ENCODE measurements at places on chromosomes 7 and 10. TPM values are rescaled to one million over a fixed set of nuclear protein-coding genes. Genes with fewer than 3 reads are reported as not detected.

Gene FAM131B
- total RNA-seq, result 0.37 TPM

Gene DNAJC12
- 8.7 TPM for total RNA-seq

Gene LRRD1
- not detected for total RNA-seq

Gene OR2A12
- total RNA-seq, result not detected

Gene LIPM
- not detected for total RNA-seq

Gene SCRN1
- total RNA-seq, result 1.0 TPM

Gene ITGA8
- total RNA-seq, result not detected

Gene MYO1G
- 398 TPM for total RNA-seq

Gene ASAH2B
- 2.2 TPM for total RNA-seq

Gene MMD2
- not detected for total RNA-seq

Gene FFAR4
- not detected for total RNA-seq

Gene LRRC17
- not detected for total RNA-seq

Gene KCNH2
- 0.91 TPM for total RNA-seq

Gene MTPN
- 119 TPM for total RNA-seq

Gene ACSM6
- total RNA-seq, result not detected

Gene WDFY4
- 0.29 TPM for total RNA-seq

Gene AP3M1
- total RNA-seq, result 53.7 TPM

Gene ZNF425
- total RNA-seq, result 1.1 TPM

Gene PWWP2B
- 9.8 TPM for total RNA-seq

Gene EPC1
- 49.2 TPM for total RNA-seq

Gene PDE6C
- total RNA-seq, result not detected

Gene LRRC18
- not detected for total RNA-seq

Gene ANKRD61
- total RNA-seq, result 0.49 TPM

Gene CD36
- total RNA-seq, result not detected

Gene SEC61A2
- total RNA-seq, result 26.3 TPM

Gene NSUN6
- 15.2 TPM for total RNA-seq

Gene AZGP1
- not detected for total RNA-seq

All from T-helper 1 cell treated with Interleukin-12 subunit alpha and Interleukin-12 subunit beta and Interleukin-4 antibody, amounts not matched to agents 30 ng/mL and 1 ng/mL, for 36 hours (primary cell).